Activated CD8-positive, alpha-beta T cell treated with anti-CD3 and anti-CD28 coated beads, Interleukin-2, amount 10 ng/mL, durations not matched to agents 7 days and 5 days (primary cell): ENCODE measurements at places on chromosomes 2 and 18. TPM values are rescaled to one million over a fixed set of nuclear protein-coding genes. Genes with fewer than 3 reads are reported as not detected.

Gene BARD1
- total RNA-seq: 56.4 TPM

Gene DSC1
- total RNA-seq: 0.16 TPM

DNA sequence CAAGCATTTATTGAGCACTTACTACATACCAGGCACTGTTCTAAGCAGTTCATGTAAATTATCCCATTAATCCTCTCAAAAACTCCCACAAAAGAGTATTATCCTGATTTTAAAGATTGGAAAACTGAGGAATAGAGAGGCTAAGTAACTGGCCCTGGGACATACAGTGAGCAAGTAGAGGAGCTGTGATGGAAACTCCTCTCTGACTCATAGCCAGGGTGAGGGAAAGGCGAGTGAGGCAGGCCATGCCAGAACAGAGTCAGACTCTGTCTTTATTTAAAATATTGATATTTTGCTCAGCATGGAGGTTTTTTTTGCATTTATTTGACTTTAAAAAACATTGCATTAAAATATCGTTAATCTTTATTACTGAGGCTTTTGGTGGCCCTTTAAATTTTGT, 208.0 kb downstream of the LOXHD1 start:
- H3K4me1 ChIP-seq: no peaks in the 10 kb centered on the region
- H3K4me3 ChIP-seq: no peak overlapping the region
- DNase-seq: no peak
- no peaks in the 10 kb centered on the region for H3K36me3 ChIP-seq
- H3K27ac ChIP-seq: no peak overlapping the region

- H3K4me3 ChIP-seq: no peak overlapping the region
- peaks cover 39% of the 10 kb centered on the region for H3K27me3 ChIP-seq
- DNase-seq: no peak
- no peaks in the 10 kb centered on the region for H3K4me1 ChIP-seq
Measured at GRCh38 chr2:10486601-10487079, 38.5 kb upstream of the ODC1 start.
